Endodermal cell (in vitro differentiated cells): ENCODE measurements at places on chromosomes 16 and 17. TPM values are rescaled to one million over a fixed set of nuclear protein-coding genes. Genes with fewer than 3 reads are reported as not detected.

DNA sequence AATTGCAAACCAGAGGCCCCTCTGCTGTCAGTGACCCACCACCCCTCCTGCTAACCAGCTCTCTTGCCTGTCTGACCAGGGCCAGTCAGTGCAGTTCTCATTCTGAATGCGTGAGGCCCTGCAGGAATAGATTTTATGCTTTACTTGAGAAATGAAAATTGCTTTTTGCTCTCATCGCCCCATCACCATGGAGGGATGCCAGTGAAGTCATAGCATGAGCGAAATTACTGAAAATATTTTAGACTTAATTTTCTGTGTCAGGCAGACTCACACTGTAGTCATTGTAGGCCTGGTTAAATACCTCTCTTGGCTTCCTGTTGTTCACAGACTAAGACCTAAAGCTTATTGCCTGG lies 490.5 kb upstream of the CDH5 start:
- H3K27me3 ChIP-seq, result no peaks in the 10 kb centered on the region
- H3K27ac ChIP-seq, result no peak overlapping the region
- H3K36me3 ChIP-seq, result no peaks in the 10 kb centered on the region
- H3K4me1 ChIP-seq, result peaks cover 8% of the 10 kb centered on the region

GRCh38 chr17:27581016-27581415 lies 50.0 kb upstream of the LGALS9 start:
- no peak overlapping the region for H3K4me3 ChIP-seq
- no peak overlapping the region for H3K27ac ChIP-seq
- no peaks in the 10 kb centered on the region for H3K27me3 ChIP-seq
- H3K4me1 ChIP-seq, result peaks cover 13% of the 10 kb centered on the region
- H3K36me3 ChIP-seq, result peaks cover 4% of the 10 kb centered on the region
- DNase-seq, result no peak

GRCh38 chr17:1577182-1577581 lies 14.6 kb upstream of the PITPNA start:
- H3K27ac ChIP-seq, result no peak overlapping the region
- DNase-seq, result peak; percentile 84
- peaks cover 1% of the 10 kb centered on the region for H3K27me3 ChIP-seq
- H3K4me1 ChIP-seq, result no peaks in the 10 kb centered on the region
- no peaks in the 10 kb centered on the region for H3K36me3 ChIP-seq

DNA sequence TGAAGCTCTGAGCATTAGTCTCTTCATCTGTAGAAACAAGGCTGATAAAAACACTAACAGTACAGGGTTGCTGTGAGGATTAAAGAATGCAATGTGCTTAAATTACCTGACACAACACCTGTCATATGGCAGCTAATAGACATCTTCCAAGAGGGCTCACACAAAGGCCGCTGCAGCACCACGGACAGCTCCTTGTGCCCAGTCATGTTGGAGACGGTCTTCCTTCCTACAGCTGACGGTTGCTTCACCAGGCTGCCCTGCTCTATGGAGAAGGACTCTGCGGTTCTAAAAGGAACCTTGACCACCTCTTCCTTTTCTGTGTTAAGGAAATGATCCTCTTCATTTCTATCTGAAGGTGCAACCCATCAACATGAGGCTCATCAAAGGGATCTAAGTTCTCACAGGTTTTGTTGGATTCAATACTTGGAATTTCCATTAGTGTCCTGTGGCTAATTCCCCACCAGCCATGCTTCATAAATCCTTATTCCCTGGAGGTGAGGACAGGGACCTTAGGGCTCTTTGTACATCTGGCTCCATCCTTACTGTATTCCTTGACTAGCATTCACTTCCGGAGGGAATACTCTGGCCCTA lies 138.9 kb upstream of the CES5A start:
- no peak overlapping the region for H3K4me3 ChIP-seq
- H3K36me3 ChIP-seq, result no peaks in the 10 kb centered on the region
- H3K27ac ChIP-seq, result no peak overlapping the region
- peak; percentile 96 for DNase-seq

The CBX2 gene
- total RNA-seq, result 49.6 to 82.6 TPM (median 78.6 TPM) in 3 replicates

DNA sequence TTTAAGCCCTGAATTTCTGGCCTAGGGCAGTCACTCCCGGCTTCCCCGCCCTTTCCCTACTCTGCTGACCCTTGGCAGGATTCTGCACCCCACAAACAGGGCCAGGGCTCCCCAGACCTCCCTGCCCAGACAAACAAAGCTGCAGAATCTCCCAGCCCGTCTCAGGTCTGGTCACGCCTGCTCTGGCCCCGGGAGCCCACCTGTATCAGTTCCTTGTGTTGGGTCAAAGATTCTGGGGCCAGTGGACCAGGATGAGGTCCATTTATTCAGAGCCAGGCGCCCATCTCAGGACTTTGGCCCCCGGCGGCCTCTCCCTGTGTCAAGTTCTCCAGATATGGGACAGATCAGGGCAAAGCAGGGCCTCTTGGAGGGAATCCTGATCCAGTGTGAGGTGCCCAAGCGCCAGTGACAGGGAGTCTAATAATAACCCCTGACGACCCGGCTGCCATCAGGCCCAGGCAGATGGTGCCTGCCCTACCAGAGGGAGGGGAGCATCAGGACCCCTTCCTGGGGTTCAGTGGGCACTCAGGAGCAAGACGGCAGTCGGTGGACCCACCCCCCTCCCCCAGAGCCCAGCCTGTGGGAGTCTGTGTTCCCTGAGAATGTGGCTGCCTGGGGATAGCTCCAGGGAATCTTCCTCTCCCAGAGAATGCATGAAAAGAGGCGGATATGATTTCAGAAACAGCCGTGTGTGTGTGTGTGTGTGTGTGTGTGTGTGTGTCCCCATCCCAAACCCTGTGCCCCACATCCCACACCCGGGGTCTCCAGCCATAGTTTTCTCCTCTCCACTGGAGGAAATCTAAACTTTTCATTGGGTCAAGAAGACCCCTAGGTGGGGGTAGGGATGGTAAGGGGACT lies 1.3 kb downstream of the TTYH2 start:
- H3K27me3 ChIP-seq, result peaks cover 38% of the 10 kb centered on the region
- peaks cover 14% of the 10 kb centered on the region for H3K36me3 ChIP-seq
- DNase-seq, result no peak
- H3K4me1 ChIP-seq, result peaks cover 11% of the 10 kb centered on the region
- H3K4me3 ChIP-seq, result no peak overlapping the region
- H3K27ac ChIP-seq, result no peak overlapping the region

DNA sequence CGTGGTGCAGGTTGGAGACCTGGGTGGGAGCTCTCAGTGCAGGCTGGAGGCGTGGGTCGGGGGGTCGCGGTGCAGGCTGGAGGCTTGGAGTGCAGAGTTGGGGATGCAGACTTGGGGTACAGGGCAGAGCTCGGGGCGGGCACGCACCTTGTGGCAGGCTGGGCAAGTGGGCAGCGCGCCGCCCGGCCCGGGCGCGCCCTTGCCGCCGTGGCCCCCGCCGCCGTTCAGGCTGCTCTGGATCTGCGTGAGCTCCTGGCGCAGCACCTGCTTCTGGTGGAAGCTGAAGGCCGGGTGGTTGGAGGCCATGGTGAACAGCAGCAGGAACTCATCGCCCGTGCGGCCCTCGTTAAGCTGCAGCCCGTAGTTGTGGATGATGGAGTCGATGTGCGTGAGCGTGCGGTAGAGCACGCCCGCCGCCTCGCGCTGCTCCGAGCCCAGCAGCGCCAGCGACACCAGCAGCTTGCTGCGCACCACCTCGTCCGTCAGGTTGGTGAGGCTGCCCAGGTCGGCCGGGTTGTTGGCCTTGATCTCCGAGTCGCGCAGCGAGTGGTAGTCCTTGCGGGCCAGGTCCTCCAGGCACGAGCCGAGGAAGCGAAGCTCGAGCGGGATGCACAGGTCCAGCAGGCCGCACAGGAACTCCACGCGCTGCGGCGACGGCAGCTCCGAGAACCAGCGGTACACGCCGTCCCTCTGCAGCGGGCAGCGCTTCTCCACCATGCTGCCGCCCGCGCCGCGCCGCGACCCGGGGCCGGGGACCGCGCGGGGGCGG lies 1.1 kb downstream of the ZCCHC14 start:
- H3K27ac ChIP-seq, result no peak overlapping the region
- no peaks in the 10 kb centered on the region for H3K27me3 ChIP-seq
- DNase-seq, result peak; percentile 68
- H3K4me1 ChIP-seq, result peaks cover 3% of the 10 kb centered on the region
- H3K36me3 ChIP-seq, result no peaks in the 10 kb centered on the region

DNA sequence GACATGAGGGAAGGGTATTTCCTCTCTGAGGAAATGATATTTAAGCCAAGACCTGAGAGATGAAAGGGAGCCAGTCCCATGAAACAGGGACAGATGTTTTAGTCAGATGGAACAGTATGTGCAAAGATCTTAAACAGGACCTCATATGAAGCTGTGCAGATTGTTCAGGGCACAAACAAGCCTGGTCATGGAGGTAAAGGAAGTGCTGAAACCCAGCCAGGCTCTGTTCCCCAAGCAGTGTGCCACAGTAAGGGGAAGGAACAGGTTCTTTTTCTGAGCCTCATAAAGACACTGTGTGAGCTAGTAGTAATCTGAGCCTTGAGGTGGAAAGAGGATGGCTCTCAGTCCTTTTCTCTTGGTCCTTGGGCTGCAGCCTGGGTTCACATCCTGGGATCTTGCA lies 159.9 kb downstream of the ANKFN1 start:
- peaks cover 3% of the 10 kb centered on the region for H3K4me1 ChIP-seq
- no peak overlapping the region for H3K4me3 ChIP-seq
- no peak overlapping the region for H3K27ac ChIP-seq
- H3K27me3 ChIP-seq, result no peaks in the 10 kb centered on the region
- no peaks in the 10 kb centered on the region for H3K36me3 ChIP-seq

GRCh38 chr17:41512546-41513167 lies 6.0 kb downstream of the KRT15 start:
- no peaks in the 10 kb centered on the region for H3K4me1 ChIP-seq
- no peaks in the 10 kb centered on the region for H3K27me3 ChIP-seq
- no peak for DNase-seq
- H3K4me3 ChIP-seq, result no peak overlapping the region

GRCh38 chr17:33779234-33779591 lies 475.9 kb upstream of the CCL2 start:
- no peaks in the 10 kb centered on the region for H3K4me1 ChIP-seq
- H3K27me3 ChIP-seq, result peaks cover 17% of the 10 kb centered on the region
- peak; percentile 85 for DNase-seq
